ENCODE measurements at places on chromosomes 13 and 19.

GRCh38 chr19:41302624-41303351 lies 7.2 kb upstream of the CCDC97 start:
- DNase-seq, result peak; percentile 52

GRCh38 chr13:79197933-79198332 lies 208.1 kb downstream of the RBM26 start:
- DNase-seq, result no peak

GRCh38 chr19:32188921-32189320 lies 156.5 kb upstream of the ZNF507 start:
- no peak for DNase-seq

GRCh38 chr13:30308548-30308947 lies 1.2 kb upstream of the KATNAL1 start:
- DNase-seq, result no peak

DNA sequence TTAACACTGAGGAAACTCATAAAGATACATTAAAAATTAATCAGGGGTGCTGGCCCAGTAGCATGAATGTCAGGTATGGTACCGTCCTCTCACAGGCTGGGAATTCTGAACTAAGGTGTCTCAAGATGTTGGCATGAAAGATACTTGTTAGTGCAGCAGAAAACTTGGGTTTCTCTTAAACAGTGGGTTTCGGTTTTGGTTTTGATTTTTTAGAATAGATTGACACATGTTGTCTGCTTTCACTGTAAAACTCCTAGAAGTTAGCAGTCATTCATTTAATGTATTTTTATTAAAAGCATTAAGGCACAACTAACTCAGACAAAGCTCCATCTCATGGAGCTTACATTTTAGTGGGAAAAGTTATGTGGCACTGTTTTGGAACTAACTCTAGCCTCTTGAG lies 3.5 kb upstream of the OBI1 start:
- no peak for DNase-seq

GRCh38 chr13:52845766-52846566 lies 2.5 kb downstream of the PCDH8 start:
- no peak for DNase-seq

DNA sequence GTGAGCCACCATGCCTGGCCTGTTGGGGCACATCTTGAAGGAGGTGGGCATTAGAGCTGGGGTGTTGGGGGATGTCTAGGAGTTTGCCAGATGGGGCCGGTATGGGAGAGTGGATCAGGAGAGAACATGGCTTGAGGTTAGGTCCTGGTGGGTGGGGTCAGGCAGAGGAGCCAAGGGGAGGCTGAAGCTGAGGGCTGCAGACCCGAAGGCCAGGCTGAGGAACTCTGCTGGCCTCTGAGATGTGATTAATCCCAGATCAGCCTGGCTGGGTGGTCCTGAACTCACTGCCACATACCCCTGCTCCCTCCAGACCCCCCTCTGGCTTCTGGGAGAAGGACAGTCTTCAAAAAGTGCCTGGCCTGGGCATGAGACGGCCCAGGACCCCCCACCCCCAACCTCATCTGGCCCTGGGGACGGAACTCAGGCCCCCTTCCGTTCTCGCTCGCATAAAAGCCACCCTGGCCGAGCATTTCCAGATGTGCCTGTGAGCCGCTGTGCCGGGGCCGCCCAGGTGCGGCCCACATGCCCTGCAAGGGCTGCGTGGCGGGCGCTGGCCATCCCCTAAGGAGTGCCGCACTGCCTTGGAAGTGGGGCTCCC lies 2.7 kb downstream of the FSTL3 start:
- DNase-seq, result no peak

GRCh38 chr13:33033051-33033812 lies 17.0 kb downstream of the KL start:
- DNase-seq, result no peak

- no peak for DNase-seq
Observed at GRCh38 chr19:19540064-19540714, 2.1 kb downstream of the CILP2 start.

DNA sequence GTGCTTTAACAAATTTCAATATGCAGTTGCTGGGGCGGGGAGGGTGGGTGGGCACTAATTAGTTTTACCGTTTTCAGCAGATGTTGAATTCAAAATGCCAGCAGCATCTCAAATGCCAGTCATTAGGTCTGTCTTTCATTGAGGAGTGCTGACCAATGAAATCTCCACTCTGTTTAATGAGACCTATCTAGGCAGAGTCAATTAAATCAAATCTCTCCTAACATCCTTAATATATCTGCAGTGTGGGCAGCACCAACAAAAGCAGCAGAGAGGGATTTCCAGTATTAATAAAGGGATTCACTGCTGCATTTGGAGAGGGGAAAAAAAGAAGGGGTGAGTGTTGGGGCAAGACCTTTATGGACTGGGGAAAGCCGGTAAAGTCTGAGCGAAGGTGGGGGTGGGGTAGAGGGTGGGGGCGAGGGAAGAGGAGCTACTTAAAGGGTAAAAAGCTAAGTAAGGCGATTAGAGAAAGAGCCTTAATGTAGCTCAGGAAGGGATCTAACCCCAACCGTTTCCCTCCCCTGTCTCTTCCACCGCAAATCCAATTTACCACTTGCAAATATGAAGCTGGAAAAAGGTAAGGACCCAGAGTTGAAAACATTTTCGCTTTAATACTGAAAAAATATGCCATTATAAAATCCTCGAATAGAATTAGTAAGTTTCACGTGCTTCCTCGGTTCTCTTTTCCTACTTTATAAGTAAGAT lies 4.5 kb downstream of the SLITRK1 start:
- DNase-seq, result no peak

GRCh38 chr19:35209646-35210045 lies 18.9 kb downstream of the FAM187B start:
- no peak for DNase-seq

DNA sequence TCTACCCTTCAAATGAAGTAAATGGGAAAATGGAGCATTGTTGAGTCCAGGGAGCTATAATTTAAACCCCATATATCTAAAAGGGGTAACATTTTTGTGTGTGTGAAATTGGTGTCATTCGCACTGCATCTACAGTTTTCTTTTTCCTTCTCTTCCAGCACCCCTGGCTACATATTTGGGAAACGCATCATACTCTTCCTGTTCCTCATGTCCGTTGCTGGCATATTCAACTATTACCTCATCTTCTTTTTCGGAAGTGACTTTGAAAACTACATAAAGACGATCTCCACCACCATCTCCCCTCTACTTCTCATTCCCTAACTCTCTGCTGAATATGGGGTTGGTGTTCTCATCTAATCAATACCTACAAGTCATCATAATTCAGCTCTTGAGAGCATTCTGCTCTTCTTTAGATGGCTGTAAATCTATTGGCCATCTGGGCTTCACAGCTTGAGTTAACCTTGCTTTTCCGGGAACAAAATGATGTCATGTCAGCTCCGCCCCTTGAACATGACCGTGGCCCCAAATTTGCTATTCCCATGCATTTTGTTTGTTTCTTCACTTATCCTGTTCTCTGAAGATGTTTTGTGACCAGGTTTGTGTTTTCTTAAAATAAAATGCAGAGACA lies 28.6 kb downstream of the ALOX5AP start:
- no peak for DNase-seq

DNA sequence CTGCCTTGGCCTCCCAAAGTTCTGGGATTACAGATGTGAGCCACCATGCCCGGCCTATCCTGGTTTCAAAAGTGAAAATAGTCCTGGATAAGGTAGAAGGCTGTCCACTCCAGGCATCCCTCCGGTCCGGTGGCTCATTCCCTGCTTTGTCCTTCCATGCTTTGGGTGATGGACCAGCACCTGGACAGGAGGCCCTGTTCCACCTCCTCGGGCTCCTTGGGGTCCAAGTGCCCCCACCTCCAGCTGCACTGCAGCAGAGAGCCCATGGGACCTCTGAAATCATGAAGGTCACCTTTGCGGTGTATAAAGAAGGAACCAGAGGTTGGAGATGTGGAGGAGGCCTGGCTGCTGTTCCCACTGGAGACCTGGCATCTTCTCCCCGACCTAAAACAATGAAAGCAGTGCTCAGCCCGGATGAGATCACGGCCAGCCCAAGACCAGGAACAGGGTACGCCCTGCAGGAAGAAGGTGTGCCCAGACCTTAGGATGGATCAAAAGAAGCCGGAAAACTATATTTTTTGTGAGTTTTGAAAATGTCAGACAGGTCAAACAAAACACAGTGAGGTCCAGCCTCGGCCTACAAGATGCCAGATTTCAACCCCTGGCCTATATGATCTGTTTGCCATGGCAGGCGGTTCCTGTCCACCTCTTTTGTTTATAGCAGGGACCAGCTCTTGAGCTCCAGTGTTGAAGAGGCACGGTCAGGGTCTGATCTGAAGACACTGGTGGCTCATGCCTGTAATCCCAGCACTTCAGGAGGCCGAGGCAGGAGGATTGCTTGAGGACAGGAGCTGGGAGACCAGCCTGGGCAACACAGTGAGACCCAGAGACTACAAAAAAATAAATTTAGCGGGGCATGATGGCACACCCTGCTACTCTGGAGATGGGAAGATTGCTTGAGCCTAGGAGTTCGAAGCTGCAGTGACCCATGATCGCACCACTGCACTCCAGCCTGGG lies 5.8 kb downstream of the LSR start:
- no peak for DNase-seq

DNA sequence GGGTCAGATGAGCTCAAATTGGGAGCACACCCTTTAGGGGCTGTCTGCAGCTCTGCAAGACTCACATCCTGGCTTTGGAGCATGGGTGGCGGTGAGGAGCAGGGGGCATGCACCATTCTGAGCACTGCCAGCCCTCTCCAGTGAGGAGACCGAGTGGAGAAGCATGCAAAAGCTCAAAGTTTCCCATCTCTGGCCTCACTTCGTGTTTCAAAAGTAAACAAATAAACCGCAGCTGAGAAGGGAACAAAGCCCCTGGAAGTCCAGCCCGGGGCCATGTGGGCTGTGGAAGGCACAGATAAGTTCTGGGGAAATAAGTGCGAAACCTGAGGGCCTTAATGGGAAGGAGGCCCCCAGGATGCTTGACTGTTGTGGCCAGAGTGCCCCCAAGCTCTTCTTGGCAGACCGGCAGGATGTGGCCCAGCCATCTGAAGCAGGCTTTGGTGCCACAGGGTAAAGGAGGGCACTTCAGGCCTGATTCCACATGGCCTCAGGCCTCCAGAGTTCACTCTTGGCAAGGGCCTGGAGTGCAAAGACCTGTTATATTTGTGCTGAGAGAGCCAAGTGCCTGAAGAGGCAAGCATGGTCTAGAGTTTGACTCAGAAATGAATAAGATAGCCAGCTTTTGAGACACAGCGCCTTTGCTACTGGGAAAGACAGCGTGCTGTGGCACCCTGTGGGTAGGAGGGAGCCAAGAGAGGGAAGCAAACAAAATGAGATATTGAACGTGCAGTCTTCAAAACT lies 1.2 kb downstream of the MEDAG start:
- DNase-seq, result no peak

GRCh38 chr13:41458761-41459431 lies 1.5 kb downstream of the RGCC start:
- DNase-seq, result peak; percentile 47

- no peak for DNase-seq
Observed at GRCh38 chr19:11642902-11643301, 45.6 kb downstream of the ZNF627 start.

GRCh38 chr13:50393628-50394027 lies 378.4 kb downstream of the KCNRG start:
- no peak for DNase-seq

GRCh38 chr19:16872728-16873127 lies 16.1 kb upstream of the F2RL3 start:
- DNase-seq, result no peak

- DNase-seq, result no peak
Observed at GRCh38 chr13:102225892-102226291, 176.0 kb downstream of the FGF14 start.

- DNase-seq, result no peak
Observed at GRCh38 chr13:110299283-110299840, 7.6 kb downstream of the COL4A1 start.

DNA sequence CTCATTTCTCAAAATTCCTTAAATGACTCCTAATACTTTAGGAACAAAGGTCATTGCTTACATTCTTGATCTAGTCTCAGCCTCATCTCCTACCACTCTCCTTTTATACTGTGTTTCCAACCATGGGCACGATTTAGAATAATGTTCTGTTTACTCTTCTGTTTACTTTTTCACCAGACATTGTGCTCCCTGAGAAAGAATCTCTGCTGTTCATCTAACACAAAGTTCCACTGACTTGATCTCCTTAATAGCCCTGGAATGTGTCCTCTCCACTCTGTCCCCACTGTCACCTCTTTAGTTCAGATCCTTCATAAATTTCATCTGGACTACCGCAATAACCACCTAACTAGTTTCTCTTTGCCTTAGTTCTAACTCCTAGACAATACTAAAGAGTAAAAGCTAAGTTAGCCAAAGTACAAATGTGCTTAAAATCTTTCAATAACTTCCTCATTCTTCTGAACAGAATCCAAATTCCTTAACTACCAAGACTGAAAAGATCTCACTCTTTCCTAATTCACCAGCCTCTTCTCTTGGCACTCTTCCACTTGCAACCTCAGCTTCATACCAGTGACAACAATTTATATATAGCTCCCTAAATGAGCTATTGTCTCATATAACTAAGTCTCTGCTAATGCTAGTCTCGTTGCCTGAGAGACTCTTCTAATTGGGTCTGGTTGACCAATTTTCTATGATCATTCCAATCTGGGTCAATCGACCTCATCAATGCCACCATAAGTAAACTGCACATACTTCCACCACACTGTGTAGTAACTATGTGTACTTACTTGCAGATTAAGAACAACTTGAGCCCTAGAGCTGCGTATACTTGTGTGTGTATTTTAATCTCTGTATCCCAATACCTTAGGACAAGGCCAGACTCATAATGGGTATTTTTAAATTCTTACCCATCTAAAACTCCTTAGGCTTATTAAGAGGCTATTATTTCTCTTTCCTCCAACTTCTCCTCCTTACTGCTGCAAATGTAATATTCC lies 179.9 kb downstream of the VWA8 start:
- DNase-seq, result no peak

DNA sequence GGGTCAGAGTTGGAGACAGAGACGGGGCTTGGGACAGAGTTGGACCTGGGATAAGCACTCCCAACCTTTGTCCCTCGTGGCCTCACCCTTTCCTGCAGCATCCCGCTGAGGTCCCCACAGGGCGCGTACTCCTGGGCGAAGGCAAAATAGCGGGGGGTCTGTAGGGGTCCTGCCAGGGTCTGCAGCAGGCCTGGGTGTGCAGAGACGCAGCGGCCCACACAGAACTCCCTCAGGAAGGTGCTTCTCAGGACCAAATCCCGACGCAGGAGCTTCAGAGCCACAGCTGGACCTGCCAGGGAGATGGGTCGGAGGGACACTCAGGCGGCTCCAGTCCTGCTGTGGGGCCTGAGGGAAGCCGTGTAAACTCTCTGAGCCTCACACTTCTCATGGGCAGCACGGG lies 1.3 kb downstream of the SBK3 start:
- no peak for DNase-seq

DNA sequence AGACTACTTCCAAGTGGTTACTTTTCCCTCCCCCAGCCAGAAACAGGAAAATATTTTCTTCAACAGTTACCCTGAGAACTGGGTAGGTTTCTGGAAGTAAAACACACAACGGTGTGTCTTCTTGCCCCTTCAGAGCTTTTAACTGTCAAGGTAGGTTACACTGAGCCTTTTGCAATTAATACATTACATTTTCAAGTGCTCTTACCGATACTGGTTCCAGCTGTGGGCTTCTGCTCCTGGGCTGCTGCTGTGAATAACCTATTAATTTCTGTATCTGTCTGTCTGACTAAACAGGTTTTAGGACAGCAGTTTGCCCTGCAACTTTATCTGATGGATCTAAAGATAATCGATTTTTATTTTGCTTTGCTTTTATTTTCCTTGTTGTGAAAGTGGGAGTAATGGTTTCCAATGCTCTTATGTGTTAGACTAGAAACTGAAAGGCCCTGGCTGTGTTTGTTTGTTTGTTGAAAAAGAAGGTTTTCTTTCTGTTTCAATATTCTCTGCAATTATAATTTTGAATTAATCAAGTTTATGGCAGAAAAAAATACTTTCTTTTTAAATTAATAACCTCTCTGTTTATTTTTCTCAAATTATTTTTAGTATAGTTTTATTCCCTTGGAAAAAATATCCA lies 196.7 kb upstream of the SLITRK6 start:
- DNase-seq, result no peak

All from stimulated activated CD8-positive, alpha-beta memory T cell treated with anti-CD3 and anti-CD28 coated beads, Interleukin-2, amount 100 ng/mL, for 1 hour (primary cell).